Panc1 (cell line): ENCODE measurements at places on chromosomes 11 and 22. TPM values are rescaled to one million over a fixed set of nuclear protein-coding genes. Genes with fewer than 3 reads are reported as not detected.

Gene OR8H1
- not detected for total RNA-seq

GRCh38 chr22:46077669-46078099, 72.6 kb upstream of the PPARA start:
- no peak for DNase-seq

Gene MUC6
- 0.49 TPM for total RNA-seq

DNA sequence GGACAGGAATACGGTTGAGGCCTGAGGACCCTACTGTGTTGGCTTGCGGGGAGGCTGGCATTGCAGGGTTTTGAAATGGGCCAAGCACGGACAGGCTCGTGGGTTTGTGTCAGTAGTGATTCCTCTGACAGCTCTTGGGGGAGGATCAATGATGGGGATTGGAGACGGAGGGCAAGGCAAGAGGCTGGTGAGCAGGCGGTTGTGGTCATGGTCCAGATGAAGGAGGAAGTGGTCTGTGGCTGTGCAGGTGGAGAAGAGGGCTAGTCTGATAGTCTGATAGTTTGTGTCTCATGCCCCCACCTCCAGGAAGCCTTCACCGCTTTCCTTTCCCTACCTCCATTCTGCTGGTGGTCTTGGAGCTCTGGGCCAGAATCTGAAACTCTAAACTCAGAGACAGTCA, 3.0 kb downstream of the MAFF start:
- no peak for DNase-seq

Gene AQP11
- 2.3 TPM for total RNA-seq
